ENCODE measurements at places on chromosomes 4 and X.

DNA sequence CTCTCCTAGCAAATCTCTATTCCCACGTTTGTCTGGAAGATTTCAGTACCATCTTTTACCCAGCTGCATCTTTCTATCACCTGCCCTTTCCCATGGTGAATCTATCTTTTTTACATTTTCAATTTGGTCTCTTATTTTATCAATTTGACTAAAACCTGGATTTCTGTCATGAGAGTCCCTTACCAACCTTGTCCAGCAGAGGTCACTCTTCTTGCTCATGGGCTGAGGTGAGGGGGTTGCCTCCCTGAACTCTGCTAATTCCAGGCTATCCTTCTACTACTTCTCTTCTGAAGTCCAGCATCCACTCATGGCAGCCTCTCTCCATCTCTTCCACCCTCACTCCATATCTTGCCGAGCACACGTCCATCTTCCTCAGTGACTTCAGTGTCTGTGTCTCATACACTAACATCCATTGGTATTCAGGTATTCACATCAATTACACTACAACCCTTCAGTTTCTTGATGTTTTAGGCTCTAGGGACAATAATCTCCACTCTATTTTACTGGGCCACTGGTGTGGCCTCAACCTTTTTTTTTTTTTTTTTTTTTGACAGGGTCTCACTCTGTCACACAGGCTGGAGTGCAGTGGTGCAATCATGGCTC is 17.8 kb upstream of the ZNF827 start:
- peak; percentile 53 for DNase-seq

GRCh38 chr4:184755278-184755677 is 21.4 kb upstream of the CENPU start:
- DNase-seq = no peak

- peak; percentile 9 for DNase-seq
Measured at GRCh38 chr4:152138451-152138850, 377.6 kb upstream of the GATB start.

- DNase-seq = no peak
Measured at GRCh38 chr4:25449270-25449669, 72.2 kb downstream of the ANAPC4 start.

- DNase-seq = no peak
Measured at GRCh38 chrX:1336948-1337779, 579 bp downstream of the IL3RA start.

GRCh38 chrX:9131066-9131465 is 97.1 kb upstream of the FAM9B start:
- DNase-seq = no peak

- no peak for DNase-seq
Measured at GRCh38 chr4:78880874-78881492, 58.3 kb downstream of the PAQR3 start.

DNA sequence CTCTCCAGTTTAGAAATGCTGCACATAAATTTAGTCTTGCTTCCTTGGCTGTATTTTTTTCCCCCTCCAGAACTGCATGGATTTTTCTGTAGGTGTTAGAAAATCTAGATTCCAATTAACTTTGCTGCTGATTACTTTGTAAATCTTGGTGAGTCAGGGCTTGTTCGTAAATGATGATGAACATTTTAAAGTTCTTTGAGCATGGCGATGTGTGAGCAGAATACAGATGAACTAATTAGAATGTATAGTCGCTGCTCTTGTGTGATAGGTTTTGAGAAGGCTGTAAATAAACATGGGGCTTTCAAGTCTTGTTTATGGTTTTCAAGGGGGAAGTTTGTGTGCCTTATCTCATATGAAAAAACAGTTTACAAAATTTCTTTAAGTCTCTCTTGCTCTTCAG is 23.3 kb downstream of the LIMCH1 start:
- no peak for DNase-seq

GRCh38 chr4:108355186-108355901 is 186.6 kb upstream of the LEF1 start:
- DNase-seq = peak; percentile 70

All from CD4-positive, alpha-beta T cell treated with Interleukin-15 for 4 hours (primary cell).